Stimulated activated CD4-positive, alpha-beta T cell treated with anti-CD3 and anti-CD28 coated beads, Interleukin-4, amount 100 ng/mL, for 1 hour (primary cell): ENCODE measurements at places on chromosomes 7 and 10.

- no peak for DNase-seq
Observed at GRCh38 chr7:106655703-106656498, 5.1 kb downstream of the CCDC71L start.

- no peak for DNase-seq
Observed at GRCh38 chr10:49398986-49399385, 3.1 kb upstream of the DRGX start.

GRCh38 chr10:45040921-45041542 lies 40.3 kb downstream of the ZNF22 start:
- no peak for DNase-seq

DNA sequence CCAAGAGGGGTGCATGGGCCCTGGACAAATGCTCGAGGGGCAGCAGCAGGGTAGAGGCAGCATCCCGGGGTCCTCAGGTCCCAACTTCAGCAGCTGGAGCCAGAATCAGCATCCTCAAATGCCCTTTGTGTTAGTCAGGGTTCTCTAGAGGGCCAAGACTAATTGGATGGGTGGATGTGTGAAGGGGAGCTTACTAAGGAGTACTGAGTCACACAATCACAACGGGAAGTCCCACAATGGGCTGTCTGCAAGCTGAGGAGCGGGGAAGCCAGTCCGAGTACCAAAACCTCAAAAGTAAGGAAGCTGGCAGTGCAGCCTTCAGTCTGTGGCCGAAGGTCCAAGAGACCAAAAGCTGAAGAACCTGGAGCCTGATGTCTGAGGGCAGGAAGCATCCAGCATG lies 162.9 kb upstream of the TCERG1L start:
- DNase-seq = no peak

GRCh38 chr10:44264244-44264643 lies 120.7 kb downstream of the CXCL12 start:
- no peak for DNase-seq

GRCh38 chr10:13834581-13835286 lies 248.0 kb downstream of the PRPF18 start:
- DNase-seq = no peak

DNA sequence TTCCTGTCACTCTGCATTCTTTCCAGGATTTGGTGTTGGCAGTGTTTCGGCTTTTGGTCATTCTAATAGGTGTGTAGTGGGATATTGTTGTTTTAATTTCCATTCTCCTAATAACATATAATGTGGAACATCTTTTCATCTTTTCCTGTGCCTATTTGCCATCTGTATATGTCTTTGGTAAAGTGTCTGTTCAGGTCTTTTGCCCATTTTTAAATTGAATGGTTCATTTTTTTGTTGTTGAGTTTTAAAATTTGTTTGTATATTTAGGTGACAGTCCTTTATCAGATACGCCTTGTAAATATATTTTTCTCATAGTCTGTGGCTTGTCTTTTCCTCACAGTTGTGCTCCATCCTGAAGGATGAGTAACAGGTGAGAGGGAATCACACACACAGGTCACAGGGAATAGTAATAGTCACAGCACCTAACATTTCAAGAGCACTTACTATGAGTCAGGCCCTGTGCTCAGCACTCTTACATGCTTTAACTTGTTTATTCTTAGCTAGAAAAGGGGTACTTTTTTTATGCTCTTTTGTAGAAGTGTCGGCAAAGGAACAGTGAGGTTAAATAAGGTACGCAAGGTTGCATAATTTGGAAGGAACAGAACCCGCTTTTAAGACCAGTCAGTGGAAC lies 117.1 kb upstream of the GATA3 start:
- DNase-seq = no peak
